Uterus (tissue), 4 donors: ENCODE measurements at places on chromosomes 16 and 17.

DNA sequence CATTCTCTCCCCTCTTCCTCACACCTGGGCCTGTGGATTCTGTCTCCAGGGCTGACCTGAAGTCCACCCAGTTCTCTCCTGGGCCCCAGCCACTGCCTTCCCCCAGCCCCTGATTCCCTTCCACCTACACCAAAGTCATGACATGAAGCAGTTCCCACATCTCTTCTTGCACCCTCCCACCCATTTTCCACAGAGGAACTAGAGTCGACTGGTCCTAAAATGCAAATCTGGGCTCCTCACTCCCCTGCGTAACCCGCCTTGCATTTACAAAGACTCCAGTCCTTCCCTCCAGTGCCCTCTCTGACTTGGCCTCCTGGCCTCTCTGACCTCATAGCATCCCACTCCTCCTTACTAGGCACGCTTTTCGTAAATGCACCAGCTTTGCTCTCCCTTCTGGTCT, 14.8 kb downstream of the COX6A2 start:
- no peak for DNase-seq

DNA sequence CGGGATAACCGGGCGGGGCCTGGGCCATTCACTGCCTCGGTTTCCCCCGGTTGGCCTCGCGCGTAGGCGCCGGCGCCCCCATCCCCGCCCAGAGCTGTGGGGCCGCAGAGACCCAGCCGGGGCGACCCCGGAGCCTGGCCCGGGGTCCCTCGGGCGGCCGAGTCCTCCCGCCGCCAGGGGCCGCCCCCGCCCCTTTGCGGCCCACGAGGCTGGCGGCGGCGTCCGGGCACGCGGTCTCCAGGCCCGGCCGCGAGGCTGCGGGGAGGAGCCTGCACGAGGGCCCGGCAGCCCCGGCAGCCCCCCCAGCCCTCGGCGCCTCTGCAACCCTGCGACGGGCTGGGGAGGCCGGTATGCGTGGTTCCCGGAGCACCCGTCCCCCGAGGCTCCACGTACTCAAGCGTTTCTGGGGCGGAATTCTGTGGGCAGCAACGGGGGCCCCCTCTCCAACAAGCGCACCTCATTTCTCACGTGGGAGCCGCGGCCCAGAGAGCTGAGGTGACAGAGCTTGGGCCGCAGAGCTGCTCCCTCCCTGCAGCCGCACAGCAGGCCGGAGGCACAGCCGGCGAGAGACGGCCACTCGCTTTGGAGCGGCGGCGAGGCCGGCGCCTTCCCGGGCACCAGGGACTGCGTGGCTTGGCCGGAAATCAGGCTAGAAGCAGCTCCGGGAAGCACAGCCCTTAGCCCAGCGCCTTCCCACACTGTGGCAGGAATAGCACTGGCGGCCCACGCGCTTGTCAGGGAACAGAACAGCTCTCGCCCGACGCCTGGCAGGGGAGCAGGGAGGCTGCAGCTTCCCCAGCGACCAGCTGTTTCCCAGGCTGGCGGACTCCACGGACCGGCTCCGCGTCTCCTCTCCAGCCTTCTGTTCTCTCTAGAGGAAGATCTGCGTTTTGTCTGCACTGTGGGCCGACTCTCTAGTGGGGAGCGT, 867 bp upstream of the LIMD2 start:
- DNase-seq = peak; percentile 56

GRCh38 chr16:78522327-78522726, 422.9 kb downstream of the WWOX start:
- DNase-seq = no peak

DNA sequence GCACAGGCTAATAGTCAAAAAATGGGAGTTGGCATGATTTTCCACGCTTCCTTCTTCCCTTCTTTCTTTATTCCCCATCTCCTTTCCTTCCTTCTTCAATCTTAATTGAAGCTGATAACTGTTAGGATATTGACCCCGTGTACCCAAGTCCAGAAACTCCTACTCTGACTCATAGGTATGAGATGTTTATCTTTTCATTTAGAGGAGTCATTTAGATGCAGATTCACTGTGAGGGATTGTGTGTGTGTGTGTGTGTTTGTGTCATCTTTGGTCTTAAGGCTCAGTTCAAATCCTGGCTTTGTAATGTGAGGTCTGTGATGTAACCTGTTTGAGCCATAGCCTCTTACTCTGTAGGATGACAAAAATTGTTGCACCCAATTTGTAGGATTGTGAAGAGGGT, 332.0 kb upstream of the MAF start:
- DNase-seq = no peak

DNA sequence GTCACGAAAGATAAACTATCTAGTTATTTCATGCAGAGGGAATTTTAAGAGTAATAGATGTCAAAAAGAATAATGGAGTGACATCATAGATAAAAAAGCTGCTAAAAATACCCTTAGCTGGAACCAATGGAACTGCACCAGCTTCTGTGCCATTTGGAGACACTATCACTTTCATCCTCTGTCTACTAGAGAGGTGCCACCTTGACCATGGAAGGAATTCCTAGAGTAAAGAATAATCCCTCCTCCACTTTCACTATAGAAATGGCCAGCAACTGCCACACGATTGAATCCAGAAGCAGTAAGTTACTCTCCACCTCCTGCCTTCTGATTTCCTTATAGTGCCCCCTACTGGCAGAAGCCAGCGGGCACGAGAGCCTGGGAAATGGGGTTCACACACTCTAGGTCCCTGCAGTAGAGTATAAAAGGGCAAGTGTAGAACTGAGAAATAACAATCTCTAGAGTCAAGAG, 2.8 kb upstream of the ALDH3A2 start:
- DNase-seq = peak; percentile 25

GRCh38 chr16:57112403-57113041, 20.1 kb downstream of the CPNE2 start:
- DNase-seq = no peak

- DNase-seq = no peak
These were observed 3.9 kb downstream of the TRPV2 start for GRCh38 chr17:16419074-16419928.

DNA sequence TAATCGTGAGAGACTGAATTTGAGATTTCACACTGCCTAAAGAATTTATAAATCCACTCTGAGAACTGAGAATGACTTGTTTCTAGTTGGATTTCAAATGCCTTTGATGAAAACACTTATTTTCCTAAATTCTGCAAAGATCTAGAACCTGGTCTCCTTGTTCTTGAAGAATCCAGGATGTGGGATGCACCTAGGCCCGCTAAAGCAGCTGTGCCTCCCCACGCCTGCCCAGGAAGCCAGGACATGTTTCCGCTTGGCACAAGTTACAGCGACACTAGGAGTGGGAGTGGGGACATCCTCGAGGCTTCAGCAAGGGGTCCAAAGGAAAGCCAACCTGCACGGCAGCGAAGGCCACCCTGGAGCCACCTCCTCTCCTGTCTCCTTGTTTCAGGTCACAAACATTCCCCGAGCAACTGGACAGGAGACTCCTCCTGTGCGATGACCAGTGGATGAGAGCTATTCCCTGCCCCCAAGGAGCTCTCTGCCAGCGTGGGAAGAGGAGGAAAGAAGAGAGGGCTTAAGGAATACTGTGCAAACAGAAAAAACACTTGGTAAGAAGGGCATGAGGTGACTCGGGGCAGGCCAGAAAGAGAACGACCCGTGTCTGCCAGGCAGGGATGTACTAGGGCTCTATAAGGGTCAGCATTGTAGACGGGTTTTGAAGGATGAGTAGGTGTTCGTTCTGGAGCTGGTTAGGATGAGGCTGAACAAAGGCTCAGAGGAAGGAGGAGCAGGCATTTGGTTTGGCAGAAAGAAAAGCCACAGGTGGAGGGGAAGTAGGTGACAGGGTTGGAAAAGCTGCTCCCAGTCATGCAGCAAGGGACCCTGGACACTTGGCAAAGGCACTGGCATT, 11.1 kb downstream of the VAC14 start:
- no peak for DNase-seq

GRCh38 chr16:84874553-84874952, 54.8 kb downstream of the CRISPLD2 start:
- no peak for DNase-seq

DNA sequence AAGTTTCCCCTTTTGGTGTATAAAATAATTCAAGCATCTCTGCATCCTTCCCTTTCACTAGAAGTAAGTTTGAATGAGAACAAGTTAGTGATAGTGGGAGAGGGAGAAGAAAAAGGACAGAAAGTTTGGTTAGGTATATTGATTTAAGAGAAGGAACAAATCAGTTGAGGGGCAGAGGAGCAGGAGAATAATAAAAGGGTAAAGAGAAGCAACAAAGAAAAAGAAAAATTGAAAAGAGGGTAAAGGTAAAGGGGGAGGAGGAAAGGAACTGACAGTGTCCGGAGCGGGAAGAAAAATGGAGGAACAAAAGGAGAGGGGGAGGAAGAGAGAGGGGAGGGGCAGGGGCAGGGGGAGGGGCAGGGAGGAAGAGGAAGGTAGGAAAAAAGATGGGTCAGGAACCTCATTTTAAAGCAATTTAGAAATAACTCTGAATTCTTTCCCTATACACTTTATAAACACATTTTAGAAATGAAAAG, 6.3 kb upstream of the IGF2BP1 start:
- DNase-seq = no peak

DNA sequence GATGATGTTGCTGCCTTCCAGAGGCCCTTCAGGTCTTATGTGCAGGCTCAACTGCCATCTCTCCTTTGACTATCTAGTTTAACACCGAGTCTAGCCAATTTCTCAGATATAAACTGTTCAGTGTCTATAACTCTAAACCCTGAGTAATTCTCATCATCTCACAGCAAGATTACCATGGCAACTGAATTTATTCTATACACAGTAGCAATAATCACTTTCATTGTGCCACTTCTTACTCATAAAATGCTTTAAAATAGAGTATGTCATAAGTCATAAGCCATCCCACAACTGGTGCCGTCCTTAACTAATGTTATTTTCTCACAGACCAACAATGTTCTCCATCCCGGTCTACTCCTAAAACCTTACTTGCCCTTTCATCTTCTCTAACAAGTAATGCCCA, 45.0 kb downstream of the SYNRG start:
- no peak for DNase-seq

GRCh38 chr17:6497496-6498221, 53.4 kb downstream of the PIMREG start:
- no peak for DNase-seq

DNA sequence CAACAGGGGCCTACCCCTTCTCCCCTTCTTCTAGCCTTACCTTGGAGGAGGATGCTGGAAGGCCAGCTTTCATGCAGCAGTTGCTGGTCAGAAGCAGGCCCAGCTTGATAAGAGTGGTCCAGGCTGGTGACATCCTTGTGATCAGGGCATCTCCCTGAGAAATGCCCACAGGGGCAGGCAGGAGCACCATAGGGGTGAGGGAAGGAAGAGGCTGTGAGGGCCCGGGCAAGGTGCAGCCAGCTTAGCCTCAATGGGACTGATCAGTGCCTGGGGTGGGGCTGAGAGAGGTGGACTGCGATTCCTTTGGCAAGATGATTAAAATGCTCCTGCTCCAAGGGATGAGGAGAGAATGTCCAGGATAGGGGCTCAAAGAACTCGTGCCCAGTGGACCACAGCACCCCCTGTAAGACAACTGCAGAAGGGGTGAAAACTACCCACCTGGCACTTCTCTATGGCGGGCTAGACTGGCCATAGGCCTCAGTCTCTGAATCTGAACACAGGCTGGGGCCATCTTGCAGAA, 9.5 kb upstream of the GALK1 start:
- DNase-seq = no peak

GRCh38 chr16:6797223-6797622, 535.4 kb upstream of the RBFOX1 start:
- no peak for DNase-seq

- DNase-seq = peak; percentile 69
These were observed 1.1 kb downstream of the VASN start for GRCh38 chr16:4372578-4373355.

GRCh38 chr17:8944748-8945147, 20.8 kb downstream of the PIK3R5 start:
- DNase-seq = no peak

DNA sequence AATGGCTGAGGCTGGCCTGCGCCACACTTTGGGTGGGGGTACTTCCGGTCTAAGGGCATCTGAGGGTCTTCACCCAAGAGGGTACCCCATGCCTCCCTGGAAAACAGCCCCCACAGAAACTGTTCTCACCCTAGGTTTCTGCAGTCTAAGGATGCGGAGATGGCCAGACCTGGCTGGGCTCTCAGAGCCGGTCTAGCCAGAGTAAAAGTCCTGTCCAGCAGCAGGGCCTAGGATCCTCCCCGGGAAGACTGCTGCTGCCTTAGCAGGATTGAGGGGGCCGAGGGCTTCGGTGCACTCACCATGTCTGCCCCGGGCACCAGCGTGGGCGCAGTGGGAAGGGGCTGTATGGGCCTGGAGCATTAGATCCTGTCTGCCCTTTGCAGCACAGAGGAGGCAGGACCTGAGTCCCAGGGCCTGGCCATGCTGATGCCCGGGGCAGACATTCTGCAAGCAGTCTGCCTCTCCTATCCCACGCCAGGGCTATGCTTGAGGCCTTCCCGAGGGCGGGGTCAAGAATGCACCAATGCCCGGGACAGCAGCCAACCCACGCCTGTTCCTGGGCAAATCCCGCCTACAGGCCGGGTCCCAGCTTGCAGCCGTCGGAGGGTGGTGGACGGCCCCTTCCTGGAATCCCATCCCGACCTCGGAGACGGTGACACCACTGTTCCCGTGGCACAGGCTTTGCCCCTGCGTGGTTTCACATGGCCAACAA, 54.7 kb downstream of the CBFA2T3 start:
- peak; percentile 62 for DNase-seq

DNA sequence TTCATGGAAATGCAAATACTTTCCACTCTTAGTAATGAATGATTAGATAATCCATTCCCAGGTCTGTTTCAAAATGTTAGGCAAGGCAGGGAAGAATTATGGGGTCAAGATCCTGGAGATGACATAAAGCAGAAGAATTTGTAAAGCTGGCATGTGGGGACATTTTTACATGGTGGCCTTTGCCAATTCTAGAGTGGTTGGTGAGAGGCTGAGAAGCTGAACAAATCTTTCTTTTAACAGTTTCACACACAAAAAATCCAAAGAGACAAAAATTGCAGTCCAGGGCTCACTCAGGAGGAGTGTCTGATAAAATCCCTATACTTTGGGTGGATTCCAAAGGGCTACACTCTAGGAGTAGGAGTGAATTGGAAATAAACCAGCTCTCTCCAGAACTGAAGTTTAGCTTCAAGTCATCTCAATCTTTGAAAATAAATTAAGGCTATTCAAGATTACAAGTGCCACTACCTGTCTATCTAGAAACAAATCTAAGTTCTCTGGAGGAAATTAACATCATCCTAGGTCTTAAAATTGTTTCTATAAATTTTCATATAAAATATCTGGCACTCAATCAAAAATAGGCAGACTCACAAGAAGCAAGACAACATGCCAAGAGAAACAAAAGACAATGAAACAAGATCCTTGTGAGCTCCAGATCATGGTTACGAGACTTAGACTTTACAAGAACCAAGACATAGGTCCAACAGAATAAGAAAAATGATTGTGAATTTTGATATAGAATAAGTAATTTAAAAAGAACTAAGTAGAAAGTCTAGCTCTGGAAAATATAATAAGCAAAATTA, 113.0 kb upstream of the AXIN2 start:
- DNase-seq = no peak
